ENCODE measurements at places on chromosomes 7 and 10.

GRCh38 chr7:81676105-81676811, 93.6 kb downstream of the HGF start:
- no peak for DNase-seq

GRCh38 chr7:12524794-12525386, 45.6 kb upstream of the SCIN start:
- DNase-seq = no peak

- no peak for DNase-seq
These were observed 25.0 kb downstream of the IGF2BP3 start for GRCh38 chr7:23445326-23445725.

DNA sequence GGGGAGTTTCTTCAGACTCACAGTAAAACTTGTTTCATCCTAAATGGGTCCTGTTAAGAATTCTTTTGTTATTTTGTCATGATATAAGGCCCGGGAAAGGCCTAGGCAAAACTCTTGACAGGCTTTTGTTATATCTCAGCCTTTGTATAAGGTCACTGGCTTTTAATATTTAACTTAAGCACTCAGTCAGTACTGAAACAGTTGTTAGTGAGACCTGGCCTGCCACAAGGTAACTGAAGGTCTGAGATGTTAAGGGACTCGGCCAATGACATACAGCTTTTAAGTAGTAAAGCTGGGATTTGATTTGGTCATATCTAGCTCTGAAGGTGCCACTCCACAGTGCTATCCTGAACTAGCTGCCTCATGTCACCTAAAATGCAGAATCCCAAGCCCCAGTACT, 57.2 kb upstream of the STEAP4 start:
- DNase-seq = no peak

GRCh38 chr7:30688718-30689221, 6.5 kb upstream of the CRHR2 start:
- DNase-seq = no peak

Measured in dorsolateral prefrontal cortex (tissue), 122 donors.